ENCODE measurements at places on chromosomes 4 and X. TPM values are rescaled to one million over a fixed set of nuclear protein-coding genes. Genes with fewer than 3 reads are reported as not detected.

DNA sequence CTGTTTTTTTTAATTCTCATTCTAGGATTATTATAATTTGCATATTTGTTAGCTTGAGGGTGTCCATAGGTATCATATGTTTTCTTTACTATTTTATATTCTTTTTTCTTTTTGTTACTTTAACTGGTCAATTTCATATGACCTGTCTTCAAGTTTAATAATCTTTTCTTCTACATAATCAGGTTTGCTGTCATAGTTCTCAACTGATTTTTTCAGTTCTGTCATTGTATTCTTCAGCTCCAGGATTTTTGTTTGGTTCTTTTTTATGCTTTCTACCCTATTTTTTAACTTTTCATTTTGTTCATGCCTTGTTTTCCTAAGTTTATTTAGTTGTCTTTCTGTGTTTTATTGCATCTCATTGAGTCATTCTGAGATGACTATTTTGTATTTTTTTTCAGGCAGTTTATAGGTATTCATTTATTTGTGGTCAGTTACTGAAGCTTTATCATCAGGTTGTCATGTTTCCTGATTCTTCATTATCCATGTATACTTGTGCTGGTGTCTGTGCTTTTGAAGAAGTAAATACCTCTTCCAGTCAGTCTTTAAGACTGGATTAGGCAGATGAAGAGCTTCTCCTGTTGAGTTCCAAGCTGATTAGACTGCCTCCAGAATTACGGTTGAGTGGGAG lies 220.3 kb upstream of the VEGFC start:
- no peak overlapping the region for H3K27ac ChIP-seq
- no peak overlapping the region for H3K4me3 ChIP-seq
- no peak for DNase-seq
- no peaks in the 10 kb centered on the region for H3K27me3 ChIP-seq
- H3K36me3 ChIP-seq = no peaks in the 10 kb centered on the region

GRCh38 chrX:77922787-77923186 lies 12.3 kb downstream of the ATP7A start:
- H3K27ac ChIP-seq = no peak overlapping the region
- H3K4me1 ChIP-seq = peaks cover 15% of the 10 kb centered on the region
- DNase-seq = no peak
- H3K36me3 ChIP-seq = no peaks in the 10 kb centered on the region

Gene ARMCX4
- 2.3 TPM for polyA plus RNA-seq

GRCh38 chr4:79408063-79408462 lies at the start of gene GK2:
Gene GK2, minus strand, starts transcription at chr4:79408228. Its CDS starts 28 bp downstream, at chr4:79408200.
- H3K4me3 ChIP-seq = no peak within 1 kb of the TSS
- H3K4me1 ChIP-seq = no peaks in the 10 kb centered on the region
- DNase-seq = no peak
- no peaks in the 10 kb centered on the region for H3K36me3 ChIP-seq
- H3K27me3 ChIP-seq = no peaks in the 10 kb centered on the region
- H3K27ac ChIP-seq = no peak within 1 kb of the TSS

- no peaks in the 10 kb centered on the region for H3K27me3 ChIP-seq
- H3K36me3 ChIP-seq = no peaks in the 10 kb centered on the region
- H3K4me1 ChIP-seq = peaks cover 3% of the 10 kb centered on the region
- no peak for DNase-seq
These were observed 106.0 kb upstream of the PNPLA4 start for GRCh38 chrX:8033175-8033574.

Gene MXD4
- 24.5 TPM for polyA plus RNA-seq

Gene RBMXL3
- not detected for polyA plus RNA-seq

- no peak overlapping the region for H3K4me3 ChIP-seq
- H3K36me3 ChIP-seq = no peaks in the 10 kb centered on the region
- DNase-seq = no peak
- no peaks in the 10 kb centered on the region for H3K4me1 ChIP-seq
- no peak overlapping the region for H3K27ac ChIP-seq
- no peaks in the 10 kb centered on the region for H3K27me3 ChIP-seq
These were observed 761.8 kb downstream of the TRAM1L1 start for GRCh38 chr4:116323606-116324005.

DNA sequence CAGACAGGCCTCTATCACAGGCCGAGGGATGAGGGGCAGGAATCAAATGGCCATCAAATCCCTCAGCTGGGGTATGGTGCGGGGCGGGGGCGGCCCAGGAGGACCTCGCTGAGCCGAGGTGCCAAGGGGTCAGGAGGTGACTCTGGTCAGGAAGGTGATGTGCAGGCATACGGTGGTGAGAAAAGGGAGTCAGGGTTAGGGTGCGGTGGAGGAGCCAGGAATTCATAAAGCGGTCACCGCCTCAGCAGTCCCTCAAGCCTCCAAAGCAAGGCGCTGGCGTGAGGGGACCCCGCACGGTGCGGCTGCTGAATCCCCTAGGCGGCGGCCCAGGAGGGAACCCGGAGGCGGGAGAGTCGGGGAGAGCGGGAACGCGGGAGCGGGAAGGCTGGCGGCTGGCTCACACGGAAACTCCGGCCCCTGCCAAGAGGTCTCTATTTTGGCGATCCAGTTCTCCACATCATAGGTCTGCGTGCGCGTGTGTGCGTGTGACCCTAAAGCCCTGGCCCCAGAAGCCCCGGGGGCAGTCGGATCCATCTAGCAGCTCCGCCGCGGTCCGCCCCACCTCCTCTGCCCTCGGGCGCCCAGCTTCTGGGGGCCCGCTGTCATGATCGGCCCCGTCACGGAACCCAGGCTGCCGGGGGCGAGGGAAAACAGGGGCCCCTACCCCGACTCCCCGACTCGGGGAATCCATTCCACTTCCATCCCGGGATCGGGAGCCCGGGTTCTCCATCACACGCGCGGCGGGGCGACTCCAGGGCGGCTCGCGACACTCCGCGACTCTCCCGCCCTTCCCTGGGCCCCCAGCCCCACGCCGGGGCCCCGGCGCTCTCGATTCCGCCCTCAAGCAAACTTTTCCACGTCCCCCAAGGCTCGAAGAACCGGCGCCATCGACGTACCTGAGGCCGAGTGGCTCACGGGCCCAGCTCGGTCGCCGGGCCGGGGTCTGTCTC lies 593 bp downstream of the ELF4 start:
- H3K4me1 ChIP-seq = peaks cover 56% of the 10 kb centered on the region
- peak overlapping the region; percentile 93 for H3K27ac ChIP-seq
- H3K4me3 ChIP-seq = peak overlapping the region; percentile 94

DNA sequence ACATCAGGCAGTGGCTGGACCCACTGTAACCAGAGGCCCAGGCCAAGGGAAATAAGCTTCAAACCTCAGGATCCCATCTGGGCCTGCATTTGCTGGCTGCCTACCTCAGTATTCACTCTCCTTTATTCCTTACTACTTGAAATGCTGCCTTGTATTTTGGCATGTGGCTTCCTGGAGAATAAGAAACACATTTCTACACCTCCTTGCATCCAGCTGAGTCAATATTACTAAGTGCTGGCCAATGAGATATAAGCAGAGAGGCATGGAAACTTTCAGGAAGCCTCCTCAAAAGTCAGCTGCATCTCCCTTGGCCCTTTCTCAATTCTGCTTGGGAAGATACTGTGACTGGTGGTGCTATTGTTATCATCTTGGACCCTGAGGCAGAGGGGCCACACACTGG lies 59.8 kb upstream of the RELL1 start:
- DNase-seq = no peak
- no peaks in the 10 kb centered on the region for H3K36me3 ChIP-seq

Gene IGFBP7
- polyA plus RNA-seq = 53.1 TPM

DNA sequence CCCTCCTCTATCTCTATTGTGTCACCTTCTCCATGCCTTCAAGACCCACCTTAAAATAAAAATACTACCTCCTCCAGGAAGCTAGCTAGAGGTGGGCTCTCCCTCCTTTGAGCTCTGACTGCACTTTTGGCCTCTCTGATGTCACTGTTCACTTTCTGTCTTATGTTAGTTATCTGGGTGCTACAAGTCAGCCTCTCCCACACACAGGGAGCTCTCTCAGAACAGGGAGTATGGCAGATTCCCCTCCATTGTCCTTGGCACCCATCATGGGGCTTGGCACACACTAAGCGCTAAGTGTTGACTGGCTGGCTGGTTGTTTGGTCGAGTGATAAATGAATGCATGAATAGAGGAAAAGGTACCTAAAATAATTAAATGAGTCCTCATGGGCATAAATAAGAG lies 21.2 kb upstream of the KDM5C start:
- no peak overlapping the region for H3K4me3 ChIP-seq
- H3K36me3 ChIP-seq = peaks cover 40% of the 10 kb centered on the region
- H3K27ac ChIP-seq = no peak overlapping the region
- no peaks in the 10 kb centered on the region for H3K27me3 ChIP-seq

Gene PUDP
- 45.4 TPM for polyA plus RNA-seq

- H3K36me3 ChIP-seq = no peaks in the 10 kb centered on the region
- no peak overlapping the region for H3K27ac ChIP-seq
- H3K4me3 ChIP-seq = no peak overlapping the region
- peaks cover 16% of the 10 kb centered on the region for H3K4me1 ChIP-seq
These were observed 135.8 kb upstream of the NDST3 start for GRCh38 chr4:117898496-117898895.

- no peaks in the 10 kb centered on the region for H3K36me3 ChIP-seq
- no peak overlapping the region for H3K4me3 ChIP-seq
- H3K27me3 ChIP-seq = peaks cover 6% of the 10 kb centered on the region
- no peak for DNase-seq
- no peak overlapping the region for H3K27ac ChIP-seq
These were observed 23.3 kb upstream of the GPR50 start for GRCh38 chrX:151153086-151153485.

- H3K4me3 ChIP-seq = no peak overlapping the region
- no peak for DNase-seq
These were observed 496 bp downstream of the SH2D1A start for GRCh38 chrX:124346877-124347241.

GRCh38 chr4:85496126-85496849 lies 21.3 kb downstream of the ARHGAP24 start:
- no peaks in the 10 kb centered on the region for H3K27me3 ChIP-seq
- H3K27ac ChIP-seq = no peak overlapping the region
- peaks cover 44% of the 10 kb centered on the region for H3K4me1 ChIP-seq
- no peaks in the 10 kb centered on the region for H3K36me3 ChIP-seq

GRCh38 chr4:6900956-6901355 lies 8.7 kb upstream of the TBC1D14 start:
- peaks cover 10% of the 10 kb centered on the region for H3K4me1 ChIP-seq
- no peak overlapping the region for H3K4me3 ChIP-seq
- no peak overlapping the region for H3K27ac ChIP-seq

Gene ARSD
- 28.6 TPM for polyA plus RNA-seq

Gene XKRX
- not detected for polyA plus RNA-seq

GRCh38 chrX:39895218-39896110 lies 202.3 kb downstream of the BCOR start:
- no peak overlapping the region for H3K4me3 ChIP-seq
- H3K27ac ChIP-seq = no peak overlapping the region
- H3K27me3 ChIP-seq = no peaks in the 10 kb centered on the region
- H3K36me3 ChIP-seq = no peaks in the 10 kb centered on the region

DNA sequence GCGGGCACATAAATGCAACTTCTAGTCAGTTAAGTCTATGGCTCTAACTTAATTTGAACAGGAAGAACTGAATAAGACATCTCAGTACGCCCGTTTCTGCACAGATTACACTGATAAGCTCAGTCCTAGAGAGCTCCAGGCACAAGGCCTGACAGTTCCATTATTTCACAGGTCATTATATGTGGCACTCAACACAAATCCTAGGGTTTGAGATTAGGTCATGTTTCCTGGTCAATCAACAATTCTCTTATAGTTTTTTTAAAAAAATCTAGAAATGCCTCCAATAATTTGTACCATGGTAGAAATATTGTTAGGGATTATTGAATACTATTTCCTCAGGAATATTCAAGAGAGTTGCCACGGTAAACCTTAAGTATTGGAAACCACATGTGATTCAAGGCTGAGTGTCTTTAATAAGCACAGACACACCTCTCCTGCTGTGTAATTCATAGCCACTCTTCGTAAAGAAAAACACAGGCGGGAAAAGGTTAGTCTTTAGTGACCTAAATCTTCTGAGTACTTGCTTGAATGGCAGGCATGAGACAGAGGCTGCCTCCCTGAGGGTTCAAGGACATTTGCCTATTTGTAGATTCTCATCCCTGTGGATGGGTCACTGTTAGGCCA lies 342.9 kb upstream of the ADGRL3 start:
- no peak overlapping the region for H3K4me3 ChIP-seq
- H3K4me1 ChIP-seq = no peaks in the 10 kb centered on the region
- no peak for DNase-seq
- H3K27ac ChIP-seq = no peak overlapping the region

- no peaks in the 10 kb centered on the region for H3K36me3 ChIP-seq
- no peaks in the 10 kb centered on the region for H3K4me1 ChIP-seq
- H3K4me3 ChIP-seq = no peak overlapping the region
- no peak for DNase-seq
These were observed 139.3 kb downstream of the GPR143 start for GRCh38 chrX:9626379-9626778.

DNA sequence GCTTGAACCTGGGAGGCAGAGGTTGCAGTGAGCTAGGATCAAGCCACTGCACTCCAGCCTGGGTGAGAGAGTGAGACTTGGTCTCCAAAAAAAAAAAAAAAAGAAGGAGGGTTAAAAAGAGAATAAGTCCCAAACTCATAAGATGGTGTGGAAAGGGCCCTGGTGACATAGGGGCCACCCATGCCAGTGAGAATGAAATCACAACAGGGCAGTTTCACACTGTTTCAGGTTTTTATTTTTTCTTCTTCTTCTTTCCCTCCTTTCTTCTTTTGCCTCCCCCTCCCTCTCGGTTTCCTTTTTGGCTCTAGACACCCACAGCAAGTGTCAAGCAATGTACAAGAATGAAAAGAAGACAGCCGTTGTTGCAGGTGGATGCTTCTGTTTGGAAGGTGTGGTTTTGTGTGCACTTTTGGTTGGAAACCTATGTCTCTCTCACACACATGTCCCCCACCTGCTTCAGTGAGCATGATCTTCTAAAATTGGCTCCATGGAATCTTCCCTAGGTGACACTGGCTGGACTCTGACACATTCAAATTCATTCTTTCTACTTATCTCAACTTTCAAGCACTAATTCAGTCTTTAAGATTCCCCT lies 14.4 kb upstream of the TLR8 start:
- H3K4me3 ChIP-seq = no peak overlapping the region
- peaks cover 7% of the 10 kb centered on the region for H3K36me3 ChIP-seq
- peak overlapping the region; percentile 76 for H3K27ac ChIP-seq
- peaks cover 72% of the 10 kb centered on the region for H3K4me1 ChIP-seq

Gene GAB3
- 9.5 TPM for polyA plus RNA-seq

Gene HTR2C
- polyA plus RNA-seq = 0.04 TPM

Gene SSX3
- polyA plus RNA-seq = not detected

DNA sequence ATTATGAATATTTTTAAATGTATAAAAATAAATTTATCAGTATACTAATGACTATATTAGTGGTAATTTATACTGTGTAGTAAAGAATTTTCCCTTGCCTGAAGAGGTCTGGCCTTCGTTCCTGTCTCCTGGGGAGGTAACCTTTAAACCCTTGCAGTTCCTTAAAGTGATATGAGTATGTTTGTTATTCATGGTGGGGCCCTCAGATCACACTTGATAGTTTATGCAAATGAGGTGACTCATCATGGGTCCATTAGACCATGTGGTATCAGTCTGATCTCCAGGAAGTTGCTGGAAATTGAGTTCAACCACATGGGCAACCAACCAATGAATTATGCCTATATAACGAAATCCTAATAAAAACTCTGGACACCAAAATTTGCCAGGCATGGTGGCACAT lies 904.1 kb downstream of the RPA4 start:
- no peak overlapping the region for H3K27ac ChIP-seq
- H3K27me3 ChIP-seq = no peaks in the 10 kb centered on the region
- H3K4me3 ChIP-seq = no peak overlapping the region
- H3K36me3 ChIP-seq = no peaks in the 10 kb centered on the region
- no peaks in the 10 kb centered on the region for H3K4me1 ChIP-seq

- no peak for DNase-seq
- H3K4me1 ChIP-seq = no peaks in the 10 kb centered on the region
- H3K27ac ChIP-seq = no peak overlapping the region
- no peaks in the 10 kb centered on the region for H3K36me3 ChIP-seq
- H3K4me3 ChIP-seq = no peak overlapping the region
- H3K27me3 ChIP-seq = no peaks in the 10 kb centered on the region
These were observed 579.4 kb downstream of the GRXCR1 start for GRCh38 chr4:43471950-43472349.

Gene MND1
- not detected for polyA plus RNA-seq
